ENCODE measurements at places on chromosomes 6 and 20.

DNA sequence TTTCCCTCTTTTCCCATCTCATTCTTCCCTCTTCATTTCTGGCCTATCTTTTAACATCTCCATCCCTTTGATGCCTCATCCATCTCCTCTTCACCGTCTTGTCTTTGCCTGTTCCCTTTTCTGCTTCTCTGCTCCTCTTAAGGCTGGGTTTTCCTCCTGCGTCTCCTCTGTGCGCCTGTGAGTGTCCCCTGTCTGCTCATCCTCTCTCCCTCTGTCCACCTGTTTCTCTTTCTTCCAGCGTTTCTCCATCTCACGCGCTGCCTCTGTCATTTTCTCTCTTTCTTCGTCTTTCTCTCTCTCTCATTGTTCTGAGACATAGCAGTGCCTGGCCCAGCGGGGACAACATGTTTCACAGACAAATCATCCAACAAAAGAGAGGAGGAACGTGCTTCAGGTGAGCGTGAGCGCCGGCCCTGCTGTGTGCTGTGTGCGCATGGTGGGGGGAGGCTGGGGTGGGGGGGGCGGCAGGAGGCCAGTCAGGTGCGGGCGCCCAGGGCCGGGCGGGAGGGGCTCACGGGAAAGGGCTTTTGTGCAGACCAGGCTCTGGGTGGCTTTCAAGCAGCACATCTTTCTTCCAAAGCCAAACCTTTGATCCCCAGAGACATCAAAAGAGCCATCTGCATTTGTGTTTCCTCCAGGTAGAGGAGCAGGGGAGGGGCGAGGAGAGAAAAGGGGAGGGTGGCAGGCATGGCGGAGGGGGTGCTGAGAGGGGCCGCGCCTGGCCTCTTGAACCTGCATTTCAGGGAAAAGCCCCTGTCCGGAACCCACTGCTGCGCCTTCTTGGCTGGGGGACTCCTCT lies 121.3 kb downstream of the VEGFA start:
- DNase-seq: no peak

- no peak for DNase-seq
Measured at GRCh38 chr6:164750128-164750527, 559.3 kb downstream of the C6orf118 start.

- no peak for DNase-seq
Measured at GRCh38 chr6:108993876-108994275, 100.8 kb downstream of the SESN1 start.

DNA sequence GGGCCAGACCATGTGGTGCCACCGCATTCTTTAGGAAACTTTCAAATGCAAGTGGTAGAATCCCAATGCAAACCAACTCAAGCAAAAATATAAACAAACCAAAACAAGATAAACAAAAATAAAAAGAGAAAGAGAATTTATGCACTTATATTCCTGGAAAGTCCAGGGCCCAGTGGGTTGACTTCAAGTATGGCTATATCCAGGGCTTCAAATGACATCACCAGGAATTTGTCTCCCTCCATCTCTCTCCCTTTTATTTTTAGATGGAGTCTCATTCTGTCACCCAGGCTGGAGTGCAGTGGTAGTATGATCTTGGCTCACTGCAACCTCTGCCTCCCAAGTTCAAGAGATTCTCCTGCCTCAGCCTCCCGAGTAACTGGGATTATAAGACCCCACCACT lies 56.1 kb upstream of the PNRC1 start:
- DNase-seq: no peak

- DNase-seq: no peak
Measured at GRCh38 chr6:125314009-125314581, 12.3 kb upstream of the HDDC2 start.

DNA sequence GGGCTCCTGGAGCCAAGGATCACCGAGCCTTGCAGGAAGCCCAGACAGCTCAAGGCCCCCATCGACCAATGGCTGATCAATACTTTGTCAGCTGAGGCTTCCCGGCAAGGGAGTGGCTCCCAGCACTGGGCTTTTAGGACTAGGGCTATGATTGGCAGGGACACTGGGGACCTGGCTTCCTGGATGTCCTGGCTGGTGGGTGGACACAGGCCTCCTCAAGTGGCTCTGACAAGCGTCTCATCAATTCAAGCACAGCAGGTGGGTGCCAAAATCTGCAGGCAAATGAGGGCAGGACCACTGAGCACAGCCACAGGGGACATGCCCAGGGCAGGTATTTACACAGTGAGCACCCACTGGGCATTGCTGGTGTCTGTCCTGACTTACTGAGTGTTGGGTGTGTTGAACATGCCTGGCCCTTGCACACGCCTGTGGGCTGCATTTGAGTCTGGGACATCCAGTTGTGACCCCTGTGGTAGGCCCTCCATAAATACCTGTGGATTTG lies 420.1 kb upstream of the SULF2 start:
- DNase-seq: no peak

DNA sequence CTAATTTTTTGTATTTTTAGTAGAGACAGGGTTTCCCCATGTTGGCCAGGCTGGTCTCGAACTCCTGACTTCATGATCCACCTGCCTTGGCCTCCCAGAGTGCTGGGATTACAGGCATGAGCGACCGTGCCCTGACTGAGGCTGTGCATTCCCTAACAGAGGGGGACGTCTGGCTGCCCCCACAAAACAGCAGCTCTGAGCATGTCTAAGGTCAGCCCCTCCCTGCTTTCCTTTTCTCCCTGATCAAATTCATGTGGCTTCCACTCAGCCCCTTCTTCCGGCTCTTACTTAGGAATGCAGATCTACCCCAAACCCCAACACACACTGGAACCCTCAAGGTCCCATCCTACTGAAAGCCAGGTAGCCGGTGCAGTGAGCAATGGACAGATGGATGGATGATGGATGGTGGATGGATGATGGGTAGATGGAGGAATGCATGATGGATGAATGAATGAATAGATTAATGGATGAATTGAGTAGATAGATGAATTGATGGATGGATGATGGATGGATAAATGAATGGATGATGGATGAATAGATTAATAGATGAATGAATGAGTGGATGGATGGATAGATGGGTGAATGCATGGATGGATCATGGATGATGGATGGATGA lies 91.5 kb upstream of the BHLHE23 start:
- DNase-seq: no peak

- DNase-seq: no peak
Measured at GRCh38 chr6:131923356-131923755, 27.8 kb downstream of the CCN2 start.

- DNase-seq: no peak
Measured at GRCh38 chr6:5622276-5623005, 361.1 kb downstream of the FARS2 start.

Measured in GM04503 (cell line).